ENCODE measurements at places on chromosomes 2 and 18.

DNA sequence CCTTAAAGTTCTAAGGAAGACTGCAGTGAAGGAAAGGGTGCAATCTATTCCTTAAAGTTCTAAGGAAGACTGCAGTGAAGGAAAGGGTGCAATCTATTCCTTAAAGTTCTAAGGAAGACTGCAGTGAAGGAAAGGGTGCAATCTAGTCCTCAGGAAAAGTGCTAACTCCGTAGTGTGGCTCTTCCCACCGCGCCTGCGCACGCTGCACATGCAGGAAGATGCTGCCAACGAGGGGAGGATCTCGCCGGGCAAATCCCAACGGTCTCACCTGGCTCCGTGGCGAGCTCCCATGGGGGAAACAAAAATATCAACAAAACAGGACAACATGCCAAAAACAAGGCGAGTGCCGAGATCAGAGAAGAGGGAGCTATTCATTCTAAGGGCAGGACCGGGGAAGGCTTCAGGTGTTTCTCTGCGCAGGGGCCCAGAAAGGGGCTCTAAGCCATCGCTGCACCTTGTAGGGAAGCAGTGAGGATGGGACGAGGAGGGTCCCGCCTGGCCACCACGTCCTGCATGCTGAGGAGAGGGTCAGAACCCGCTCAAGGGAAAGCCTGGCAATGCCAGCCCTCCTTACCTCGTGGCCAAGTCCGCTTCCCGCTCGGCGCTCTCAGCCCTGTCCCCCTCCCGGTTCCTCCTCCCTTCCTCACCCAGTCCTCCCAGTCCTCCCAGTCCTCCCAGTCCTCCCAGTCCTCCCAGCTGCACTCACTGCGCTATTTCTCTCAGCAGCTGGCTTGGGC is 24.5 kb downstream of the TIMM21 start:
- DNase-seq = no peak

GRCh38 chr2:24618144-24618543 is 127.1 kb downstream of the NCOA1 start:
- DNase-seq = no peak

DNA sequence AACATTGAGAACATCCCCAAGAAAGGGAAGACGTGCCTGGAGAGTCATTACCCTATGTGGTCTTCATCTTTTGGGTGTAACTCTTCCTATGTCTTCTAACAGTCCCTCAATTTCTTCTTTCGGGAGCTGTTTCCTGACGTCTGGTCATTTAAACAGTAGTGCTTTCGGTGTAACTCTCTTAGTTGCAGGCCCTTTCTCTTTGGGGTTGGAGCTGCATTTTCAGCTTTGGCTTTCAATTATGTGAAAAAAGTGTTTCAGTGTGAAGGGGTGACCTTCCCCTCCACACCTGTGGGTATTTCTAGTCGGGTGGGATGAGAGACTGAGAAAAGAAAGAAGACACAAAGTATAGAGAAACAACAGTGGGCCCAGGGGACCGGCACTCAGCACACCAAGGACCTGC is 105.9 kb downstream of the CERS6 start:
- DNase-seq = no peak

DNA sequence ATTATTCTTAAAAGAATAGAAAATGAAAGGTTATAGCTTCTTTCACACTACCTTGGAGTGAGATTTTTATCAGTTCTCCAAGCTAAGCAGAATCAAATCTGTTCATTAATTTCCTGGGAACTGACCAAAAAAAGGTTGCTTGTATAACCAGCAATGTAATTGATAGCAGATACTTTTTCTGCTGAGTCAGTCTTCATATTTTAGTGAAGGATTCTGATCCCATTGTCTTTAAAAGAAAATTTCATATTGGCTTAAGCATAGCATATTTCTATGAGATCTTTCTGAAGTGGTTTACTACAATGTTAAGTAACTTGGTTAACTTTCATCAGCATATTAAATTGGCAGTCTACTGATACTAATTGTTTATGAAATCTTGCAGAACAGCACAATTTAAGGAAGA is 338.0 kb downstream of the TMX3 start:
- DNase-seq = no peak
